ENCODE measurements at places on chromosomes 11 and 22.

GRCh38 chr11:134660416-134660815, 248.4 kb upstream of the B3GAT1 start:
- DNase-seq = no peak

DNA sequence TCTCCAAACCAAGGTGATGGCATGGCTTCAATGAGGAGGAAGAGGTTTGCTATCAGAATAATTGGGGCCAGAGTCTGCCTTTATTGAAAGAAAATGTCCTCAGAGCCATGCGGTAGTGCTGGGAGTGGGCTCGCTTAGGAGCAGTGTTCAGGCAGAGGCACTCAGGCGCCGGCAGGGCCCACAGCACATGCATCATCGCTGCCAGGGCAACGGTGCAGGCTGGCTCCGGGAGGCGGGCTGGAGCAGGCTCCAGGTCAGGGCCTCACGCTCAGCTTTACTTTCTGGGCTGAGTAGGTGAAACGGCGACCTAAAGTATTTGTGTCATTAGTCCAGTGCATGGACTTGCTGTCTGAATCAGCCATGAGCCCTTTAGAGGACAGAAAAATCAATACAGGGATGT, 169.9 kb upstream of the CCDC90B start:
- no peak for DNase-seq

- peak; percentile 72 for DNase-seq
These were observed 7.1 kb downstream of the TPCN2 start for GRCh38 chr11:69055598-69056516.

GRCh38 chr11:10742460-10743208, 8.4 kb upstream of the CTR9 start:
- no peak for DNase-seq
